Renal cortical epithelial cell (primary cell): ENCODE measurements at places on chromosomes 3 and 15.

GRCh38 chr3:22371607-22372291 is 620.7 kb upstream of the ZNF385D start:
- DNase-seq: no peak

GRCh38 chr3:63324621-63325020 is 46.5 kb downstream of the SYNPR start:
- no peak for DNase-seq

- no peak for DNase-seq
These were observed 142.9 kb downstream of the NEO1 start for GRCh38 chr15:73195166-73195565.

DNA sequence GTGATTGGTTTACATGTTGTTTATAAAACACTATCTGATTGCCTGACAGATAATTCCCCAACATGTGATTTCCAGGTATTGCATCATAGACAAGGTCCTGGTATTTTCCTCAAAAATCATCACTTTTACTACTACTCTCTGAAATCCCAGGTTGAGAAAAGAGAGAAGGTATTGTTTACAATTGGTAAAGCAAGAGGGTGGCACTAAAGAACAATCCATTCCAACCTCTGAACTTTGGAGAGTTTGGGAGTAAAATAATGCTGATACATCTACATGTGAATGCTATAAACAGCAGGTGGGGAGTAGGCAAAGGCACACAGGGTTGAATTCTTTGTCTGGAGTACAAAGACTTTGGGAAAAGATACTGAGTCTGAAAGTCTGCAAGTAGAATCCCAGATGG is 134.2 kb downstream of the WDR72 start:
- no peak for DNase-seq

- DNase-seq: no peak
These were observed 138.8 kb downstream of the LRRK1 start for GRCh38 chr15:101057841-101058407.

GRCh38 chr3:175668300-175668699 is 809.2 kb downstream of the NAALADL2 start:
- DNase-seq: peak; percentile 61

DNA sequence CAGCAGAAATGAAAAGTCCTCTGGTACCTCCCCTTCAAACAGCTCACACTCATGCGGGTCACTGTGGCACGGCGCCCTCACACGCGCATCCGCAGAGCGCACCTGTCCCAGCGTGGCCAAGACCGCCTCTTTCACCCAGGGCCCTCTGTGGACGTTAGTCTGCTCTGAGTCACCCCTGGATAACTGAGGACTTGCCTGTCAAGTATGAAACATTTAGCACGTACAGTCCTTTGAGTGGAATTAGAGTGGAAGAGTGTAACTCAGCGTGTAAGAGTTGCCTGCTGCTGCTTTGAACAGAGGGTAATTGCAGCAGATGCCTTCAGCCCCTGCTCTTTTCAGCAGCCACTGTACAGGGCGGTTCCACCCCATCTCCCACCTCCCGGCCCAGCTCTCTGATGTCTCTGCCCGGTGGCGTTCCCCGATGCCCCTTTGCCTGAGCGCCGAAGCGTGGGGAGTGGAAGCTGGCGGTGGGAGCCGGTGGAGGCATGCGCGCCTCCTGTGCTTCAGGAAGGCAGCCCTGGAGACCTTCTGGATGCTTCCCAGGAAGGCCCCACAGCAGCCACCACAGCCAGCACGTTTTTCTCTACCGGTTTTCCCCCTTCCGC is 23.0 kb downstream of the CPN2 start:
- peak; percentile 91 for DNase-seq

GRCh38 chr3:143812481-143812880 is 35.8 kb downstream of the SLC9A9 start:
- no peak for DNase-seq

- no peak for DNase-seq
These were observed 31.4 kb downstream of the HPS3 start for GRCh38 chr3:149160754-149161300.

GRCh38 chr3:124576565-124577493 is 153.4 kb upstream of the UMPS start:
- no peak for DNase-seq
